ENCODE measurements at places on chromosomes 1 and 21.

DNA sequence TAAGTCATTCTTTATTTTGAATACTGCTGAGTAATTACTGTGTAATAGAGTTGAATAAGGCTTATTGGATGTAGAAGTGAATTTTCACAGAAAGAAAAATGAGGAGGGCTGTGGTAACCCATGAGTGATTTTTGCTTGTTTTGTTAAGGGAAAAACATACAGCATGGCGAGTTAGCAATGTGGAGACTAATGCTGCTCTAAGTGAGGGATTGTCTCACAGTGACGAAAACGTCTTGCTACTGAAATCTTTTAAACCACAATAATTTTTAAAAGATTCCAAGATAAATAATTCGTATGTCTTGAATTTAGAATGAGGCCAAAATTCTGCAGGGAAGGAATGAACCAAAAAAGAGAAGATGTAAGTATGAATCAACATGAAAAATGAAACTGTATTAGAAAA lies 16.2 kb upstream of the PLA2G4A start:
- DNase-seq: no peak

DNA sequence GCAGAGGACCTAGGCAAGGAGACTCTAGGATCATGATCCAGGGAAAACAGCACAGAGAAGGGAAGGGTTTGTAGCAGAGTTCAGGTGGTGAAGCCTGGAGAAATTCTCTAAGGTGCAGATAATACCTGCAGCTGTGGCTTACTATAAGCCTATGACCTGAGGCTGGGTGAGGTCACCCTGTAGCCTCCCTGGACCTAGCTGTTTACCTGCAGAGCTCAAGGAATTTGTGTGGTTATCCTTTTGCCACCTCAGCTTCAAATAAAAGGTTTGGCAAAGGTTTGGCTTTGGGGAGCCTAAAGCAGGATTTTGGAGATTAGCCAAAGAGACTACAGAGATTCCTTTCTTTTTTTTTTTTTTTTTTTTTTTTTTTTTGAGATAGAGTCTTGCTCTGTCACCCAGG lies 79.5 kb upstream of the ZNF648 start:
- no peak for DNase-seq

GRCh38 chr1:4489486-4489885 lies 164.9 kb upstream of the AJAP1 start:
- no peak for DNase-seq

GRCh38 chr1:210446479-210446878 lies 117.8 kb downstream of the HHAT start:
- peak; percentile 76 for DNase-seq

DNA sequence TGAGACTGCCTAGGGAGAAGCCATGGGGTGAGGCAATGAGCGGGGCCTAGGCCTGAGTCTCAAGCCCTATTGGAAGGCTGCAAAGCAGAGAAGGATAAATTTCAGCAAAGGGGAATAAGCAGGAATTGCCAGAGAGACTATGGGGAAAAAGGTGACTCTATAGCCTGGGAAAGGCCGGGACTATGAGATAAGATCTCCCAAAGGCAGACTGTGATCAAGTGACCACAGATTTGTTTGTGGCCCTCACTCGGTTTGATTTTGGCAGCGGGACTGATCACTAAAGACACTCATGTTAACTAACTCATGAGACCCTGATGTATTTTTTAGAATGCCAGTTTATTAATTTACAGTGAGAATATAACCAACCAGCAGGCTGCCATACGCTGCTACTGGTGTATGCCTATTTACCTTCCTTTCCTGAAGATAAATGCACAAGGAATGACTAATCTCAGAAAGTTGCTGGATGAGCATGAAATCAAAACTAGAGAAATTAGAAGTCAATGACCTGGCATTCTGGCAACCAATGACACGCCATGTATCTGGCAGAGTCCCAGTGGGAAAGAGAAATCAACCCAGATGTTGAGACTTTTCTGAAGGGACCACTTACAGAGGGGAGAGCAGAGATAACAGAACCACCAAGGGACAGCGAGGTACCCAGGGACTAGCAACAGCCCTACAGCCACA lies 4.3 kb downstream of the HSF2BP start:
- no peak for DNase-seq

- no peak for DNase-seq
Observed at GRCh38 chr1:15680561-15681348, 3.4 kb upstream of the PLEKHM2 start.

DNA sequence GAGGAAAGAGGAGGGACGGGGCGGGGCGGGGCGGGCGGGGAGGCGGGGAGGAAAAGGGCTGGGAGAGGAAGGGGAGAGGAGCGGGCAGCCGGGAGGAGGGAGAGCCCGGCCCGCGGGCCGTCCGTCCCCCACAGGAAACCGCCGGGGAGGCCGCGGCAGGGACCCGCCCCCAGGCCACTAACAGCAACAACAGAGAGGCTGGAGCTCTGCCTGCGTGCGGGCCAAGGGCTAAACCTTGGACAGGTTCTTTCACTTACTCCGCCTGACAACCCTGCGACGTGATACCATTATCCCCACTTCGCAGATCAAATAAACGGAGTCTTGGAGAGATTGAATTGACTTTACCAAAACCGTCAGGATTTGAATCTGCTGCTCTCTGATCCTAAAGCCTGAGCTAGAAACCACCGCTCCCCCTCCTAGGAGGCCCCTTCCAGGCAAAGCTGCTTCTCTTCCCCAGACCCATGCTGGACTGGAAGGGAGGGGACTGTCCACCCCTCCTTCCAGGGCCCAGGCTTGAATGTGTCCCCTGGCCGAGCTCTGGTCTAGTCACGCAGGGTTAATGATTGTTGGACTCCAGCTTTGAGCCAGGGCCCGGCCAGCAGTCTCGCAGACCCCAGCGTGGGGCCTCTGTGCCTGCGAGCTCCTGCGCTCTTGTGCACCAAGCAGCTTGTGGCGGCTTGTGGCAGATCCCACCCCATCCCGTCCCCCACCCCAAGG lies at the start of gene EVA1B:
Gene EVA1B, minus strand, starts transcription at position 10 of the 717 bp plus-strand sequence. CDS start 608 bp downstream, outside the sequence.
- peak; percentile 36 for DNase-seq

DNA sequence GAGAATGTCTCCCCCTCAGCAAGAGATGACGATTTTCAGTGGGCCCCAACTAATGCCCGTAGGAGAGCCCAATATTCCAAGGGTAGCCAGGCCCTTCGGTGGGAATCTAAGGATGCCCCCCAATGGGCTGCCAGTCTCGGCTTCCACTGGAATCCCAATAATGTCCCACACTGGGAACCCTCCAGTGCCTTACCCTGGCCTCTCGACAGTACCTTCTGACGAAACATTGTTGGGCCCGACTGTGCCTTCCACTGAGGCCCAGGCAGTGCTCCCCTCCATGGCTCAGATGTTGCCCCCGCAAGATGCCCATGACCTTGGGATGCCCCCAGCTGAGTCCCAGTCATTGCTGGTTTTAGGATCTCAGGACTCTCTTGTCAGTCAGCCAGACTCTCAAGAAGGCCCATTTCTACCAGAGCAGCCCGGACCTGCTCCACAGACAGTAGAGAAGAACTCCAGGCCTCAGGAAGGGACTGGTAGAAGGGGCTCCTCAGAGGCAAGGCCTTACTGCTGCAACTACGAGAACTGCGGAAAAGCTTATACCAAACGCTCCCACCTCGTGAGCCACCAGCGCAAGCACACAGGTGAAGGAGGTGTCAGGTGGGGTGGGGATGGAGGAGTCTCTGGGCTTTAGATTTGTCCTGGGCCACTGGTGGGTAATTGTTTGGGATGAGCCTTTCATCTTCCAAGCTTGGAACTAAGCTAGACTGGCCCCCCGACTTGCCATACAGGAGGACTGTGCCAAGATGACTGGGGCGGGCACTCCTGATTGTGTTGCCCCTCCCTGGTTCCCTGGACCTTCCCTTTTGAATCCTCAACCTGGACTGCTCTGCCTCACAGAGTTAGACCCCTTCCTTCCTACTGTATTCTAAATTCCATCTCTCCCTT lies 11.2 kb downstream of the KLF17 start:
- no peak for DNase-seq

DNA sequence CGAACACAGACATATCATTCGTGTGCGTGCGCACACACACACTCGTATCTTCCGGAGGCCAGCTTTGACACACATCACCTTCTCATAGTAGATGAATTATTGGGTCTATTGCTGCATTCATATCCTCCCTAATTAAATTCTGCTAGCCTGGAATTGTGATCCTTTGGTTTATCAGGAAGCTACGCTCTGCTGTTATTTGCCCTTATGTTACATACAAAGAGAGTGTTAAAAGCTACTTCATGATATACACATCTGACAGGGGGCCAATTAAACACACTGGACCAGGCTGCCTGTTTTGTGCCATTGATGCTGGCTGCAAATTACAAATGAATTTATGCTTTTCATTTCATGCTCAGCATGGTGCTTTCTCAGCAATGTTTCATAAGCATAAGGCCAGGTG lies 252.0 kb downstream of the RHOU start:
- DNase-seq: no peak

DNA sequence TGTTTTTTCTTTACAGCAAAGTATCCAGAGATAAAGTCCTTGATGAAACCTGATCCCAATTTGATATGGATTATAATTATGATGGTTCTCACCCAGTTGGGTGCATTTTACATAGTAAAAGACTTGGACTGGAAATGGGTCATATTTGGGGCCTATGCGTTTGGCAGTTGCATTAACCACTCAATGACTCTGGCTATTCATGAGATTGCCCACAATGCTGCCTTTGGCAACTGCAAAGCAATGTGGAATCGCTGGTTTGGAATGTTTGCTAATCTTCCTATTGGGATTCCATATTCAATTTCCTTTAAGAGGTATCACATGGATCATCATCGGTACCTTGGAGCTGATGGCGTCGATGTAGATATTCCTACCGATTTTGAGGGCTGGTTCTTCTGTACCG lies 6.5 kb downstream of the DEGS1 start:
- DNase-seq: no peak

DNA sequence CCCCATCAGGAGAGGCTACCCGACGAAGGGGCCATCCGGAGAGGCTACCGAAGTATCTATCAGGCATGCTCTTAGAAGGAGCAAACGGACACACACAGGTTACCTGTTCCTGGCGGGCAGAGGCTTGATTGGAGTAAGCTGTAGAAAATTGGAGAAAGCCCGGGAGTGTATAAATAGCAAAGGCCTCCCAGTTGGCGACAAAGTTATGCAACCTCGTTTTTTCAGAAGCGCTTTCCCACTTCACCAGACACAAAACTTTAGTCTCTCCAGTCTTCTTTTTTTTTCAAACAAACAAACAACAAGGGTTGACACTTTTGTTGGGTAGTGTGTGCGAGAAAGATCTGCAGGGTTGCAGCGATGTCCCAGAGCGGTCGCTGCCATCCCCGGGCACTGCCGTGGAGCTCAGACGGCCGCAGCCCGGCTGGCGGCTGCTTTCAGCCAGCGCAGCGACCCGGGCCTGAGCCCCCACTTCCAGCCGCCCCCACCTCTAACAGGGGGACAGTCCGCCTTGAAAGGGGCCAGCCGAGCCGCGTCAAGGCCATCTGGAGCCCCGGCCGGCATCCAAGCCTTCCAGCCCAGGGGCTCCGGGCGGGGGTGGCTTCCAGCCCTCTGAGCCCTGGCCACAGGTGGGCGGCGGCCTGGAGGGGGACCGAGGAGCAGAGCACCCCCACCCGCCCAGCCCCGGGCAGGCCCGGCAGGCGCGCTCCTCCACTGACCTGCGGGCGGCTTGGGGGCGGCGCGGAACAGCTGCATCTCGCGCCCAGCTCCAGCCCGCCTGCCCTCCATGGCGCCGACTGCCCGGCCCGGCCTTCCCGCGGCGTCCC lies 616 bp downstream of the MCOLN3 start:
- peak; percentile 33 for DNase-seq

GRCh38 chr1:51671527-51672325 lies 54.8 kb downstream of the OSBPL9 start:
- DNase-seq: no peak

Measured in stimulated activated naive CD8-positive, alpha-beta T cell treated with anti-CD3 and anti-CD28 coated beads, Interleukin-15, amount 100 ng/mL, for 72 hours (primary cell).